ENCODE measurements at places on chromosomes 5 and 9.

DNA sequence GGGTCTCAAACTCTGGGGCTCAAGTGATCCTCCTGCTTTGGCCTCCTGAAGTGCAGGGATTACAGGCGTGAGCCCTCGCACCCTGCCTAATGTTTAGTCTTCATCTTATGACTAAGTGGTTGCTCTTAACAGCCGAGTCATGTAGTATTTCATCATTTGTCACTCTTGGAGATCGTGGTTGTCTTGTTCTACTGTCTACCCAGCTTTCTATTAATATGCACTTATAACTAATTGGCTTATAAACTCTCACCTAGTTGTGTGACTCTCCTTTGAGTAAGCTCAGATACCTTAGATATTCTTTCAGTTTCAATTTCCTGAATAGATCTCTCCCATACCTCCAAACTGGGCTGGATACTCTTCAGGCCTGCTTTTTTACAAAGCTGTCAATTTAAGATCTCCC is 19.9 kb downstream of the SLC44A1 start:
- DNase-seq, result no peak

DNA sequence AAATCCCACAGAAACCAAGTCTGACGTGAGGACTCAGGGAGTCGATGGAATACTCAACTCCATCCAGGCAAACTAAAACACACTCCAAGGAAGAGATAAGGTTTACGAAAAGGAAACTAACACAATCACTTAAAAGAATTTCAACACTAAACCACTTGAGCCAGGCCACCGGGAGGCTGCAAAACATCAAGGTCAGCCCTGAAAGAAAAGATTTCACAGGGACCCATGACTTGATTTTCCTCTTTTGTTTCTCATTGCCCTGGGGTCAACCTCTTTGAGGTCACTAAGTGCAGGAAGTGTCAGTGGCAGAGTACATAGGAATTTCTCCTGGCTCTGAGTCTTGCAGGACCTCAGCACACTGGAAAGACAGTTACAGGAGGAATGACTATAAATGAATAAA is 77.8 kb upstream of the TARS1 start:
- no peak for DNase-seq

DNA sequence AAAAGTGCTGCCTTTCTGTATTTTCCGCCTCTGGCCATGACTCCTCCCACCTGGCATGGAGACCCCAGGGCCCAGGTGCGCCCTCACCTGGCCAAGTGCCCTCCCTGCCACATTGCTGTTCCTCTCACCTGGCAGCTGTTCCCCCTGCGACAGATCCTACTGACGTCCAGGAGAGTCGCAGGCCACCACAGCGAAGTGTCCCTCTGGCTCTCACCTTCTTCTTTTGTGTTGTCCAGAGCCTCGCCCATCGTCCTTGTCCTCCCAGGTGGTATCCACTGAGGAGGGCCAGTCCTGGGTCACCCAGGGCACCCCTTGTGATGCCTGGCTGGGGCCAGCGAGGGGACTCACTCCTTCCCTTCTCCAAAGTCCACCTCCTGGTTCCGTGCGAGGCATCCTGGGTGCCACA is 2.6 kb downstream of the NKD2 start:
- DNase-seq, result no peak

- no peak for DNase-seq
Observed at GRCh38 chr5:137345396-137345795, 153.7 kb downstream of the SPOCK1 start.

DNA sequence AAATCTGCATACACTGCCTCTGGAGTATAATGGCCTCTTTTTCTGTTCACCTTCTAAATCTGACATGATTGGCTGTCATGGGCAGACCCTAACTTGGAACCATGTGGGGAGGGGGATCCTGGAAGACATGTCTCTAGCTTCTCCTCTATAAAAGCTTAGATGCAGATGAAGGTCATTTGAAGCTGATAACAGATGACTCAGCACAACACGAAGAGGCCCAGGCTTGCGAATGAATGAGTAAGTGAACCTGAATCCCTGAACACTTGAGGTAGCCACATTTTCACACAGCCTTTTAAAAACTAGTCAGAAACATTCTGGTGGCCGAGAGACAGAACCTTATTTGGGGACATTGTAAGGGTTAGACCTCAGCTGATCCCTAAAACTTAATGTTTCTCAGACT is 282.6 kb downstream of the ELAVL2 start:
- no peak for DNase-seq

DNA sequence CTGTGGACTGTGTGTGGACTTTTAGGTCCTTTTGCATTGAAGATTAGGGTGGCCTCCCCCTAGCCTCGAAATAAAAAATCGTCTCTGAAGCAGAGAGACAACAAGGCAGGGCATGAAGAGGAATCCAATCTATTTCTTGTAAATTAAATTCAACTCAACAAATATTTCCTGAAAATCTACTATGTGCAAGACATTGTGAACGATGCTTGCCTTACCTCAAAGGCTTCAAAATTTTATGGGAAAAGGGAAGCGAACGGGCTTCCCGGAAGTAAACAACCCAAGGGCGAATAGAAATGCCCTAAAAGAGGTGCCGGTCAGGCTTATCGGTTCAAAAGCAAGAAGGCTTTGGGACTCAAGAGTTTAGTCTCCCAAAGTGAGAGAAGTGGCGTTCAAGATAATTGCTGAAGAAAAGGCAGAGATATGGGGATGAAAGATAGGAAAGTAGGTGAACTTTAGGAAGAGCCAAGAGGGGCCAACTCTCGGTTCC is 525 bp downstream of the KIF24 start:
- DNase-seq, result no peak

- DNase-seq, result no peak
Observed at GRCh38 chr5:139108063-139108824, 89.9 kb downstream of the SIL1 start.

DNA sequence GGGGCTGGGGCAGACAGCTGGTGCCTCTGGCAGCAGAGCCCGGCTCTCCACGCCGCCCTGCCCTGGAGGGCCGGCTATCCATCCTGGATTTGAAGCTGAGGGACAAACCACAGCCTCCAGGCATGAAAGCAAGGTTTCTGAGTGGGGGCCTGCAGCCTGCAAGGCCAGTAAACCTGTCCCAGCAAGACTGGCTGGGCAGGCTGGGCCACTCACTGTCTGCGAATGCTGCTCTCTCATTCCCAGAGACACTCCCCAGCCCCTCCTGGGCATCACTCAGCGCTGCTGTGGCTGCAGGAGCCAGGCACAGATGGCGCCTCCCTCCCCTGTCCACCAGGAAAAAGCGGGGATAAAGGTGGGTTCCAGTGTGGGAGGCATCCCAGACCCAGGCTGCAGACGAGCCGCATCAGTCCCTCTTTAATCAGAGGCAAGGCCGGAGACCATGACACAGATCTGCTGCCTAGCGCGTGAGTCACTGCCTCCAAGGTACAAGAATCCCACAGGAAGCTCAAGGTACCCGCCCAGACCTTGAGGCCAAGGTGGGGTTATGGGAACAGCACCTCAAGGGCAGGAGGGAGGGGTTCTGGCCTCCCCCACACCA is 118.0 kb downstream of the VAV2 start:
- no peak for DNase-seq

- no peak for DNase-seq
Observed at GRCh38 chr9:16262477-16263261, 607.8 kb downstream of the BNC2 start.

- DNase-seq, result no peak
Observed at GRCh38 chr5:53418826-53419658, 61.4 kb upstream of the FST start.

- DNase-seq, result no peak
Observed at GRCh38 chr5:141811287-141812155, 66.7 kb downstream of the PCDH1 start.

- no peak for DNase-seq
Observed at GRCh38 chr9:137294091-137294680, 7.9 kb downstream of the NRARP start.

- no peak for DNase-seq
Observed at GRCh38 chr5:60549841-60550240, 150.1 kb downstream of the DEPDC1B start.

GRCh38 chr5:53537711-53538110 is 22.7 kb upstream of the NDUFS4 start:
- DNase-seq, result no peak

GRCh38 chr9:83472764-83473163 is 65.4 kb downstream of the FRMD3 start:
- no peak for DNase-seq

DNA sequence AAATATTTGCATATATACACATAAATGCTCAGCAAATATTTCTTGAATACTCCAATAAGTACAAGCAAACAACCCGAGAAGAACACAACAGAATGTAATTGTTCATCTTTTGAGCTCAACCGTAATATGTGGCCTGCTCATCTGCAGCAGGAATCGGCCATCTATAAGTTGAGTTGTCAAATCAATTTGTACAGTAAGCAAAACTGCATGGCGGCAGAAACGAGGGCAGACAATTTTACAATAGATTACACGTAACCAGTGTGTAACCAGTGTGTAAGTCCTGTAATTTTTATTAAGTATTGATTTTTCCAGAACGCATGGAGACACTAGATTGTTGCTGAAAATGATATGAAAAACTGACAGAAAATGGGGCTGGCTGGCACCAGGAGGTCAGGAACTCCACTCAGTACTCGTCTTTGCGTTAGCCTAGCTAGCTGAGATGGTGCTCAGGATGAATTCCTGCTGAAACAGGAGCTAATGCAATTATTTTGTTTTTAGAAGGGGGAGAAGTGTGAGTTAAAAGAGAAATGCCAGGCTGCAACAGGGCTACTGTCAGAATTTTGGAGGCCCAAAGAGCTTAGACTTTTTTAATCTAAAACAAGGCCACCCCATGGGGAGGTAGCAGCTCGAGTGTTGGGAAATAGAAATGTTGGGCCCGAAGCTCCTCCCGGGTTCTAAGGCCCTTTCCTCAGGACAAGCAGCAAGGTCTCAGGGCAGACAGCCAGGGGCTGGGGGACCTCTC is 682 bp downstream of the DHX29 start:
- DNase-seq, result no peak

GRCh38 chr9:133888809-133889491 is 103.2 kb downstream of the VAV2 start:
- DNase-seq, result no peak

GRCh38 chr5:75282581-75282980 is 45.9 kb upstream of the ANKRD31 start:
- DNase-seq, result no peak

DNA sequence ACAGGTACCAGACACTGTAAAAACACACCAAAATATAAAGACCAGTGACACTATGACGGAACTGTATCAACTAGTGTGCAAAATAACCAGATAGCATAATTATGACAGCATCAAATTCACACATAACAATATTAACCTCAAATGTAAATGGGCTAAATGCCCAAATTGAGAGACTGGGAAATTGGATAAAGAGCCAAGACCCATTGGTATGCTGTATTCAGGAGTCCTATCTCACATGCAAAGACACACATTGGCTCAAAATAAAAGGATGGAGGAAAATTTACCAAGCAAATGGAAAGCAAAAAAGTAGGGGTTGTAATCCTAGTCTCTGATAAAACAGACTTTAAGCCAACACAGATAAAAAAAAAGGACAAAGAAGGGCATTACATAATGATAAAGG is 416.3 kb upstream of the ZNF608 start:
- no peak for DNase-seq

DNA sequence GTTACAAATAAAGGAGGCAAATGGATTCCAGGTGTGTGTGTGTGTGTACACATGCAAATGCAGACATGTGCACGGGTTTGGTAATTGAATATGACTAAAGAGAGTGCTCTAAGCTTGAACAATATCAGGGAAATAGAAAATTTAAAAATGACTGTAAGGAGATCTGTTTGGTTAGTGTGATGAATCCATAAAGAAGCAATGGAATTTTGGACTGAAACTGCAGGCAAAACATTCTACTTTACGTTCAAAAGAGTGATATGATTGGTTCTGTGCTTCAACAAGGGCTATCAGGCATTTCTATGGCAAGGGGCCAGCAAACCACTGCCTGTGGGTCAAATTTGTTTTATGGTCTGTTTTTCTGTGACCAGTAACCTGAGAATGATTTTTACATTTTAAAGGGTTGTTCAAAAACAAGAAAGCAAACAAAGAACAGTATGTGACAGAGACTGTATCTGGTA is 332.8 kb upstream of the KLF9 start:
- DNase-seq, result no peak

DNA sequence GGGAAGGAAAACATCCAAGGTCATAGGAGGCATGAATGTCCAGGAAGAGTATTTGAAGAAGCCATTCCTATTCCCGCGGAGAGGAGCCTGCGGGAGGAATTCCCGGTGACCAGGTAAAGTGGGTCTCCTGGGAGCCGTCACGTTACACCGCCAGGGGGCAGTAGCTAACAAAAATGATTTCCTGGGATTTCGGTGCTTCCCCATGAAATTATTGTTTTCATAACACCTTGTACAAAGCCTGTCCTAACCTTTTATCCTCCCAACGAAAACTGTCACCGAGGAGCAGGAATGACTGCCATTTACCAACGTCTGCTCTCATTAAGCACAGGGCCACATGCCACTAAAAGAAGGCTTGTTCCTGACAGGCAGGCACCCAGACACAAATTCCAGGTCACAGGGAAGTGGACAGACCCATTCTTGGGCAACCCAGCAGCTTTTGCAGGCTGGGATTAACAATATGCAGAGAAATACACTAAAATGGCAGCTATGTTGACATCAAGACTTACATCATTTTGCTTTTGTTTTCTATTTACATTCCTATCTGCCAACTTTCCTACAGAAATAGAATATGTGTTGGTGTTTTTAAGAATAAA is 41.2 kb upstream of the CTSL start:
- no peak for DNase-seq

GRCh38 chr5:115338851-115339250 is 42.4 kb upstream of the CCDC112 start:
- DNase-seq, result no peak

DNA sequence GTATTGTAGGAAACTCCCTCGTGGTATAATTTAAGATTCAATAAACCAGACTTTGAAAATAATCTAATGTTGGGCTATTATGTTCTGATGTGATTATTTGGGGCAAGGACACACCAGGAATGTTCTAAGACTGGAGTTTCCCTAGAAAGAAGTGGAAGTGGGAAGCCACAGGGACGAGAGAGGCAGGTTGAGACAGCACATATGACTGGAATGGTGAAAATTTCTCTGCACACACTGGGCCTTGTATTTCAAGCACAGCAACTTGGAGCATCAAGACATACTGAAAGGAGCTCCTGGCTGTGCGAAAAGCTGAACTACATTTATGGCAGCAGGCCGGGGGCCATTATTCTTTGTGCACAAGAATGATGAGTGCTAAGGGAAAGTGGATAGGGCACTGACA is 98.2 kb downstream of the CETN3 start:
- DNase-seq, result no peak

- no peak for DNase-seq
Observed at GRCh38 chr5:94433397-94434163, 184.8 kb downstream of the KIAA0825 start.

GRCh38 chr5:56534102-56534829 is 281.1 kb upstream of the MAP3K1 start:
- no peak for DNase-seq

DNA sequence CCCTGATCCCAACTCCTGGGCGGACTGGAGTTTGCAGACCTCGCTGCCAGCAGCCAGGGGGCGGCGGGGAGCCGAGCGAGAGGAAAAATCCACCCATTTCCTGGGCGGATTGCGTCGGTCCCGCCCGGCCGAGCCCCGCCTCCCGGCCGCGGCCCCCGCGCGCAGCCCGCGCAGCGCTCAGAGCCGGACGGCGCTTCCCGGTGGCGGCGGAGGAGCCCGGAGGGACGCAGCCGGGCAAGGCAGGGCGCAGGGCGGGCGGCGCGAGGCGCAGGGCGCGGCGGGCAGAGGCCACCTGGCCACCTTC is at the start of gene OLFM1:
Gene OLFM1 (plus strand): TSS at position 180 of the 304 bp plus-strand sequence. CDS start 322 bp downstream, outside the sequence.
- no peak for DNase-seq

- DNase-seq, result no peak
Observed at GRCh38 chr9:111728617-111729366, 65.9 kb downstream of the SHOC1 start.

- no peak for DNase-seq
Observed at GRCh38 chr9:103319979-103320378, 324.8 kb downstream of the CYLC2 start.

Measured in GM12864 (cell line).